Heart left ventricle (tissue), 16 donors: ENCODE measurements at places on chromosomes 6 and 20. TPM values are rescaled to one million over a fixed set of nuclear protein-coding genes. Genes with fewer than 3 reads are reported as not detected.
A peak's percentile ranks its signal among the peaks of the same experiment; 100 is the strongest.

GRCh38 chr6:32154514-32155161, 697 bp downstream of the PPT2 start:
- peaks cover 41% of the 10 kb centered on the region for H3K36me3 ChIP-seq
- H3K4me1 ChIP-seq: peaks cover 31% of the 10 kb centered on the region
- peak overlapping the region; percentile 79 for H3K4me3 ChIP-seq
- H3K27ac ChIP-seq: peak overlapping the region; percentile 90

GRCh38 chr6:4961322-4962168, 42.3 kb downstream of the RPP40 start:
- H3K27ac ChIP-seq: no peak overlapping the region
- no peak for DNase-seq
- H3K36me3 ChIP-seq: no peaks in the 10 kb centered on the region

GRCh38 chr6:114260810-114261209, 82.0 kb downstream of the HS3ST5 start:
- no peaks in the 10 kb centered on the region for H3K27me3 ChIP-seq
- DNase-seq: no peak
- no peak overlapping the region for H3K27ac ChIP-seq

Gene RIPPLY2
- not detected for total RNA-seq
